Fibroblast of skin of abdomen (primary cell): ENCODE measurements at places on chromosomes 7 and 10.

DNA sequence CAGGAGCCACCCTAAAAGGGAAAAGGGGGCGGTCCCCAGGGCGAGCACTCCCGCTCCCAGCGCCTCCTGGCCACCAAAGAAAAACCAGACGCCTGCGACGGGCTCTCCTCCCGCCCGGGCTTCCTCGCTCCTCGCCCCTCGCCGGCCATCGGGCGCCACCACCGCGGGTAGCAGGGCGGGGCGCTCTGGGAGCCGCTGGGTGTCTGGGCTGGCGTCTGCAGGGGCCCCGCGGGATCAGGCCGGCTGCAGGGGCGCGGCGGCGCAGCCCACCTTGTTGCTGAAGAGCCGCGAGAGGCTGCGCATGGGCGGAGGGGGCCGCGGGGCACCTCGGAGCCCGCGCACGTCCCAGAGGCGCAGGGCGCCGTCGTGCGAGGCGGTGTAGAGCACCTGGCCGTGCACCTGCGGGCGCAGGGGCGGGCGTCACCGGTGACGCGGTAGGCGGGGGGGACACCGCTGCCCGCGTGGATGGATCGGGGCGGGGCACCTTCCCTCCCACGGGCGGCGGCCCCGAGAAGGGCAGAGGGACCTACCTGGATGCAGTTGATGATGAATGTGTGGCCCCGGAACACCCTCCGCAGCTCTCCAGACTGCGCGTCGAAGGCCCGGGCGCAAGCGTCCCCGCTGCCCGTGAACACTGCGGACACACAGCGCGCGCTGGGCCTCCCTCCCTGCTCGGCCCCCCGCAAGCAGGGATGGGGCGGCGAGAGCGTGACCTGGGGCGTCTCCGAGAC lies 28.3 kb downstream of the WDR86 start:
- DNase-seq, result no peak

- peak; percentile 73 for DNase-seq
These were observed 4.0 kb upstream of the CFAP58 start for GRCh38 chr10:104349623-104350126.

DNA sequence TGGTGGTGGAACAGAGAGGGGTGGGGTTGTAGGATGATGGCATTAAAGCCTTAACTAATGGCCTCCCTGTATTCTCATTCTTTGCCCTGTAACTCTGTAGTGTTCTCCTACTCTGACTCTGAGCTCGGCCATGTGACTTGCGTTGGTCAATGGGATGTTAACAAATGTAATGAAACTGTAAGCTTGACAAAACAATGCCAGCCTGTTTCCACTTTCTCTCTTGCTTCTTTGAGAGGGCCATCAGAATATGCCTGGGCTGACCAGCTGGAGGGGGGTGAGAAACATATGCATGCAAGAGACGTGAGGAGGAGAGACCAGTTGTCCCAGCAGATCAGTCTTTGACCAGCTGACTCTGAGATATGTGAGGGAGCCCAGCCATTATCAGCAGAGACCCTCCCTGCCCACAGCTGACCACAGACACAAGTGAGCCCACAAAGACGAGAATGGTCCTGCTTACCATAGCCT lies 100.6 kb downstream of the ICA1 start:
- DNase-seq, result no peak

GRCh38 chr7:44151956-44152355 lies 10.8 kb upstream of the MYL7 start:
- no peak for DNase-seq

GRCh38 chr10:76338187-76338586 lies 906.8 kb downstream of the LRMDA start:
- no peak for DNase-seq

DNA sequence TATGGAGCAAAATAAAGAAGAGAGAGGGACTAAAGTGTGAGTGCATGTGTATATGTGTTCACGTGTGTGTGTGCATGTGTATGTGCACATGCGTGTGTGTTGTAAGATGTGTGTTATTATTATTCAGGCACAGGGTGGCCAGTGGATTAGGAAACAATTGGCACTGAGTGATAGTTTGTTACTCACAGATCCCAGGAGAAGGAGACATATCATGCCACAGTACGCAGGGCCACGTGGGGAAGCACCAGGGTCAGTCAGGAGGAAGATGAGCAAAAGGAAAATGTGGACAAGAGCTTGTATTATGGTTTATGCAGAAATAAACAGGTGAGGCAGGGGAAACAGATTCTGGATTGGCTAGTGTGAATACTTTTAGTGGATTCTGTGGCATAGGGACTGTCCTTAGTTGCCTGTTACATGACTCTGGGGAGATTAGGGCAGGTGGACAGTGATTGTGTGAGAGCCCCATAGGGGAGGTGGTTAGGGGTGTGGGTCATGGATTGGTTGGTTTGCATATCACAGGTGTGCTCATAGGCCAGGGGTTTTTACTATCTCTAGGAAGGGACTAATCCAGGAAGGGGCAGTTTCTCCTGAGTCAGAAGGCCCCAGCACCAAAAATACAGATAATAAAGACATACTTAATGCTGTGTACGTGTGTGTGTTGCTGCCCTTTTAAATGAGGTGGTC lies 90.0 kb downstream of the PLXDC2 start:
- no peak for DNase-seq

DNA sequence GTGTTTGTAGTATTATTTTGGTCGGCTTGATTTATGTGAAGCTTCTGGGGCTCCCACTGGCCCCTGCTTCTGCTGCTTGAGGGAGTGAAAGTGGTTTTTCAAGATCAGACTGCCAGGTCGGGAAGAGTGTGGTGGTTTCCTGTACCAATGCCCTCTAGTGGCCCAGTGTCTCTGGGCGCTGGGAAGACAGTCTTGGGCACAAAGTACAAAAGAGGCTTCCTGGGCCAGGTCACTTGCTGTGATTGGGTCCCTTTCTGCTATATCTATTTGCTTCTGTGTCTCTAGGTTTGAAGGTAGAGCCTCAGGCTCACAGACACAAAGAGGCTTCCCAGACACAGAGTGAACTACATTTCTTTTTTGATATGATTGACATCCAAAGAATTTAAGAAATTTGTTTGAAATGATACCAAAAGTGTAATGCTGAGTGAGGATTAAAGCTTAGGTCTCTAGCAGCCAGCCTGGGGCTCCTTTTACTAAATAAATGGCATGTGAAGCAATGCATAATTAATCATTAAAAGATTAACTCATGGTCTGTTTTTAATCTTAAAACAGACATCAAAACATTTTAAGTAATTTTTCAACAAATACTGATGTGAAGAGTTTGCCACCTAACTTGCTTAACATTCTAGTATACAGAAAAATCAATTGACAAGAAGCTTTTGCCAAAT lies 36.3 kb downstream of the ABCB1 start:
- peak; percentile 14 for DNase-seq

GRCh38 chr7:142375710-142376313 lies 118.0 kb upstream of the PRSS58 start:
- DNase-seq, result no peak

GRCh38 chr7:154836021-154836448 lies 166.9 kb downstream of the PAXIP1 start:
- DNase-seq, result no peak

GRCh38 chr7:81934596-81935301 lies 164.9 kb upstream of the HGF start:
- DNase-seq, result no peak

DNA sequence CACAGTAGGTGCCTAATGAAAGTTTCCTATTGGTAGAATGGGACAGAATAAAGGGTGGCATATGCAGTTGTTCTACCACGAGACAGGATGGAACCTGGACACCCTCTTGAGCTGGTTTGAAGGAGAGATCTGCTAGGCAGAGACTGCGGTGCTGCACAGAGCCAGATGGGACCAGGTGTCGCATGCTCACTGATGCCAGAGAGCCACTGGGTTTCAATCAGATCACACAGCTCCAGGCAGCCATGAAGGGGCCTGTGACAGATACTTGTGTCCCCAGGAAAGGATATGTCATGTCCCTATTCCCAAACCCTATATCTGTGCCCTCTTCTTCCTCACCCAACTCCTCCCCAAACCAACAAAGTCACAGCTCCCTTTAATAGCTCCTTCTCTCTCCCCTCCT lies 235.7 kb downstream of the PRPF18 start:
- no peak for DNase-seq

GRCh38 chr10:124578231-124579010 lies 116.8 kb downstream of the LHPP start:
- DNase-seq, result no peak

DNA sequence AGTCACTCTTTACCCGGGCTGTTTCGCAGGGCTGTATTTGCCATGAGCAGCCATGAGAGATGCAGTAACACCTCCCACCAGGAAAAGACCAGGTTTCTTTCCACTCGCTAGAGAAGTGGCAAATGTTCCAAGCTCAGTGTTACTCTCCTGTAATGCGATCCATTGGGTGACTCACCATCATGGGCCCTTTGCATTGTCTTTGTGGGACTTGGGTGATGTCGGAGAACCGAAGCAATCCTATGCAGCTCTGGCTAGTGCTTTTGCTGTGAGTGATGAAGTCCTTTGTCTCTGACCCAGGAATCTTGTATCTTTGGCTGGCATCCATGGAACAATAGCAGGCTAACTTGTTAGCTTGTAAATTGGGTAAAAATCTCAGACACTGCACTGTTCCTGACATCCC lies 40.0 kb downstream of the GHRHR start:
- DNase-seq, result peak; percentile 16

GRCh38 chr7:49398746-49399145 lies 374.7 kb upstream of the VWC2 start:
- peak; percentile 33 for DNase-seq

GRCh38 chr10:78889536-78890063 lies 179.2 kb upstream of the ZMIZ1 start:
- no peak for DNase-seq

DNA sequence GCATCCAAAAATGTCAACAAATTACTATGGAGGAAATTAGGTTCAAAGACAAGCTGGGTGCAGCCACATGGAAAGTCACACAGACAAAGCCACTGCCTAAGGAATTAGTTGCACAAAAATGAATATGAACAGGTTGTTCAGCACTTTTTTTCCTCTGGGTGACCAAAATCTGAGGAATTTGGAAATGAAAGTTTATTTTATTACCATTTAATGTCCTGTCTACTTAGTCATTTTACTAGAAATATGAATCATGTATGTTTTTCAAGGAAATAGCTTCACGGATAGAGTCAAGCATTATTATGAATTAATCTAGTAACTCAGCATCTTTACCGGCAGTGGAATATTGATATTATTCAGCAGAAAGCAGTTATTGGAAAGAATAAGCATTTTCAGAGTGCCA lies 106.3 kb downstream of the ANK3 start:
- DNase-seq, result no peak

GRCh38 chr7:2982831-2983230 lies 60.8 kb downstream of the CARD11 start:
- no peak for DNase-seq

DNA sequence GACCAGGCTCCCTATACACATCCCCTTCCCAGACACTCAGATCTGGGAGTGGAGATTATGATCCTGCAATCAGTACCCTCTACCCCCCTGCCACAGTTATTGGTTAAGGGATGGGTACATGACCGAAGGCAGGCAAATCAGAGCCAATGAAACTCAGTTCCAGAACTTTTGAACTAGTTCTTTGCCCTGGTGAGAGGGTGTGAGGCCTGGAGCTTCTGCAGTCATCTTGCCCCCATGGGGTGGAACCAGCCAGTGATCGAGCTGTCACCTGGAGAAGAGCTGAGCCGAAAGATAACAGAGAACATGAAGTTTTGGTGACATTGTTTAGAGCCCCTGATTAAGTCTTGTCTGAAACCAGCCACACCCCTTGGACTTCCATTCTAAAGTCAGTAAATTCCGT lies 88.2 kb upstream of the DUSP5 start:
- DNase-seq, result no peak

GRCh38 chr10:61217851-61218565 lies 235.2 kb downstream of the TMEM26 start:
- no peak for DNase-seq

DNA sequence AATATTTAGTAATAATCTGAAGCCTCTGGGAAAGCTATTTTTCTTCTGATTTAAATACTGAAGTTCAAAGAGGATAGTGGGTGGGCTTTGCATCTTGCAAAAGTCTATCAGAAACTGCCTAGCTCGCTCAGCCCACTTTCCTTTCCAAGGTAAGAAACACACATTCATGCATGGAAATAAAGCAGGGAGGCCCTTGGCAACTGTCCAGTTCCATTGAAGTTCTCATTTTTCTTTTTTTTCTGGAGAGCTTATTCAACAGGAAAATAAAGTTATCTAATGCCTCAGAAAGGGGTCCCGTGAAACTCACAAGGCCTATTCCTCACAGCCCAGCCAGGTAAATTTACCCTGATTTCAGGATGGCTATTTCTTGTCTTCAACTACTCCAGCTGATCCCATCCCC lies 654.9 kb downstream of the KCNMA1 start:
- no peak for DNase-seq

DNA sequence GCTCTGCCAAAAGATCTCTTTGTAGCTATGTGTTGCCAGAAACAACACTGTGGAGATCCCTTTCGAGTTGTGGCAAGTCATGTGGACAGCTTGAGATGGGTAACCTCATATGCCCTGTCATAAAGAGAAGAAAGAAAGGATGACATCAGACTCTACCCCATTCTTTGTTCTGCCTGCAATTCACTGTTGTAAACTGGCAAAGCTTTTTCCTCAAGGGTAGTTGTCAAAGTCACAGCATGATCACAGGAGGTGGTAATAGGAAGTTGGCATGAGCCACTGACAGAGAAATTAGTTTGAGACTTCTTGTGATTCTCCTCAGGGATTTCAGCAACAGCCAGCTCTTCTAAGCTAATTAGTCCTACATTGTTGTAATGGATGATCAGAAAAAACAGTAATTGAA lies 19.4 kb upstream of the MINDY3 start:
- DNase-seq, result no peak

GRCh38 chr10:86649471-86650150 lies 4.7 kb upstream of the OPN4 start:
- no peak for DNase-seq

- DNase-seq, result no peak
These were observed 46.8 kb downstream of the PIK3AP1 start for GRCh38 chr10:96673318-96674099.

DNA sequence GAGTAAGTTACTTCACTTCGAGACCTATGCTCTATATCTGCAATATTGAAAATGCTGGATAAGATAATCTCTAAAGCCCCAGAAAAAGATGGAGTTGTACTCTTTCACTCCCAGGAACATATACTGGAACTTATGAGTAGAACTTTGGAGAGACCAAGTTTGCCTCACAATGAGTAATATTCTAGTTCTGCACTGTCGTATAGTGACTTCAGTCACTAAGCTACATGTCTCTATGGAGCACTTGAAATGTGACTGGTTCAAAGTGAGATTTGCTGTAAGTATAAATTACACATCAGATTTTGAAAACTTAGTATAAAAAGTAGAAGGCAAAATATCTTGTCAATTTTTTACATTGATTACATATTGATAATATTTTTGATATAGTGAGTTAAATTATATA lies 116.4 kb downstream of the PTEN start:
- no peak for DNase-seq

DNA sequence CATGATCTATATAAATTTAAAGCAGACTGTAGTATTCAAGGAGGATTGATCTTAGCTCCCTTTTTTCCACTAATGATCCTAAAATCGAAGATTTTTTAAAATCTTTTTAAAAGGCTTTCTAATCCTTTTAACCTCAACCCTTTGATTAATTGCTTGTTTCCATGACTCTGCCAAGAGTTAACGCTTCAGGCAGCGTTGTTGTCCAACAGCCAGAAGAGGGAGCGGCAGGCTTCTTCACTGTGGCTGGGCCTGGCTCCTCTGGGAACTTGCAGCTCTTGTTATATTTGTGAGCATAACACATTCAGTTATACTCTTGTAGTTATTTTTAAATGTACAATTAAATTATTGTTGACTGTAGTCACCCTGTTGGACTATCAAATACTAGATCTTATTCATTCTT lies 26.3 kb downstream of the CRCP start:
- DNase-seq, result peak; percentile 79

GRCh38 chr10:70302292-70302691 lies 18.5 kb upstream of the NPFFR1 start:
- DNase-seq, result peak; percentile 45
